ENCODE measurements at places on chromosomes 3 and 15.

DNA sequence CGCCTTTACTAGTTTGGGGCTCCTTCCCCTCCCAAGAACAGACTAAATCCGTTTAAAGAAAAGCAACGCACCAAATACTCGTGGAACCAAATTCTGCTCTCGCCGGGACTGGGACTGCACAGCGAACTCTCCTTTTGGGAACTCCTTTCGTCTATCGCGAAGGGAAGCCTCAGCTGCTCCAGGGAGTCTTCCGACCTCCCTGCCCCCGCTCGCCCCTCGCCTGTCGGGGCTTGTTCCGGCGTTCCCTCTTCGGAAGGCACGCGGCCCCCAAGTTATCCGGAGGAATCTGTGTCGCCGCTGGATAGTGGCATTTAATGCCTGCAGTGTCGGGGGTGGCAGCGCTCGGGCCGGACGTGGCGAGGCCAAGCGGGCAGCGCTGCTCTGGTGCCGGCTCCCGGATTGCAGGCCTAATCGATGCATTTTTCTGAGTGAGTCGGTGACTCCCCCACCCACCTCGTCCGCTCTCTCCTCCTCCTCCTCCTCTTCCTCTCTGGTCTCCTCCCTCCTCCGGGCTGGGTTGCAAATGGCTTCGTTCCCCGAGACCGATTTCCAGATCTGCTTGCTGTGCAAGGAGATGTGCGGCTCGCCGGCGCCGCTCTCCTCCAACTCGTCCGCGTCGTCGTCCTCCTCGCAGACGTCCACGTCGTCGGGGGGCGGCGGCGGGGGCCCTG, at the start of gene TRIM71:
Gene TRIM71 (plus strand): TSS at position 440 of the 671 bp plus-strand sequence. CDS start 84 bp downstream, at position 524.
- no peak for DNase-seq

- no peak for DNase-seq
Observed at GRCh38 chr15:70235347-70235746, 137.6 kb upstream of the TLE3 start.

DNA sequence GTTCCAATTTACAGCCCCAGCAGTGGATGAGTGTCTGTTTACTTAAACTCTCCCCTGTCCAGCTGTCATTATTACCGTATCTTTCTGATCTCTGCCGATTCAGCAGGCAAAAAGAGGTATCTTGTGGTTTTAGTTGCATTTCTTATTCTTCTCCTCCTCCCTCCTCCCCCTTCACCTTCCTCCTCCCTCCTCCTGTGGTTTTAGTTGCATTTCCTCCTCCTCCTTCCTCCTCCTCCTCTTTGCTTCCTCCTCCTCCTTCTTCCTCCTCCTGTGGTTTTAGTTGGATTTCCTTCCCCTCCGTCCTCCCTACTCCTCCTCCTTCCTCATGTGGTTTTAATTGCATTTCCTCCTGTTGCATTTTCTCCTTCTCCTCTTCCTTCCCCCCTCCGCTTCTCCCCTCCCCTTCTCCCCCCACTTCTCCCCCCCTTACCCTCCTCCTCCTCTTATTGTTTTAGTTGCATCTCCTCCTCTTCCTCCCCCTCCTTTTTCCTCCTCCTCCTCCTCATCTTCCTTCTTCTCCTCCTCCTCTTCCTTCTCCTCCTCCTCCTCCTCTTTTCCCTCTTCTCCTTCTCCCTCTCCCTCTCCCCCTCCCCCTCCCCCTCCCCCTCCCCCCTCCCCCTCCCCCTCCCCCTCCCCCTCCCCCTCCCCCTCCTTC, 25.3 kb upstream of the VPS33B start:
- DNase-seq = no peak

DNA sequence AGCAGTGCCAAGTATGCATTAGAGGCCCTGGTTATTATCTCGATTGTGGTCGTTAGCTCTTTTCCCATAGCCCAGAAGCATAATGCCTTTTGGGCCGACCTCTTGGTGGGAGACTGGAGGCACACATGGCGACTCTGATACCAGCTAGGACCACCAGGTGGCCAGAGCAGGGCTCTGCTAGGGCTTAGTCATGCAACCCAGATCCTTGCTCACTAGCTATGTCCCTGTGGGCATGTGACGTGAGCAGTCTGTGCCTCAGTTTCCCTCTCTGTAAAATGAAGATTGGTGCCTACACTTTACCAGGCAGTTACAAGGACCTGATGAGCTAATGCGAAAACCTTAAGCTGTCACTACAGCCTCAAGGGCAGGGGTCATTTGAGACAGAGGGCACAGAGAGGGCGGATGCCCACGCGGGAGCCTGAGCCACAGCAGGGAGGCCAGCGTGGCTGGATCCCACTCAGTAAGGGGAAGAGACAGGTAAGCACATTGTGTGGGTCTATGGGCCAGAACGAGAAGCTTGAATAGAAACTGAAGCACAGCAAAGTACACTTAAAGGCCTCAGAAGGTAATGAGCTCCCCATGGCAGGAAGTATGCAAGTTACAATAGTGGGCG, 8.8 kb downstream of the KLF15 start:
- DNase-seq = no peak

- no peak for DNase-seq
Observed at GRCh38 chr3:67704322-67704721, 49.9 kb upstream of the SUCLG2 start.

DNA sequence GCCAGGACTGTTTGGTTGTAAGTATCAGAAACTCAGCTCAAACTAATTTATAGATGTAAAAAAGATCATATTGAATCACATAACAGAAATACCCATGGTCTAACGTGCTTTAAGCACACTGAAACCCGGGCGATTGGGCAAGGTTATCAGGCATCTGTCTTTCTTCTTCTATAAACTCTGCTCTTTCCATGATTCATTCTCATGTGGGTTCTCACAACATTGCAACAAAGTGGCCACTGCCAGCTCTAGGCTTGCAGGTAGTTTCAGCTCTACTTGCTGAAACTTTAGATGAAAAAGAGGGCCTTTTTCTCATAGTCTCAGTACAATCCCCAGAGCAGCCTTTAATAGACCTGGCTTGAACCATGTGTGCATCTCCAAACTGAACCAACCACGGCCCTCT, 456.1 kb downstream of the MFSD1 start:
- DNase-seq = no peak

GRCh38 chr3:32143849-32144757, 37.7 kb downstream of the GPD1L start:
- peak; percentile 15 for DNase-seq

GRCh38 chr3:99659951-99660350, 21.6 kb downstream of the COL8A1 start:
- DNase-seq = no peak

GRCh38 chr15:52021128-52021671, 2.2 kb downstream of the MAPK6 start:
- no peak for DNase-seq

GRCh38 chr3:94083261-94083660, 20.4 kb downstream of the NSUN3 start:
- DNase-seq = no peak

DNA sequence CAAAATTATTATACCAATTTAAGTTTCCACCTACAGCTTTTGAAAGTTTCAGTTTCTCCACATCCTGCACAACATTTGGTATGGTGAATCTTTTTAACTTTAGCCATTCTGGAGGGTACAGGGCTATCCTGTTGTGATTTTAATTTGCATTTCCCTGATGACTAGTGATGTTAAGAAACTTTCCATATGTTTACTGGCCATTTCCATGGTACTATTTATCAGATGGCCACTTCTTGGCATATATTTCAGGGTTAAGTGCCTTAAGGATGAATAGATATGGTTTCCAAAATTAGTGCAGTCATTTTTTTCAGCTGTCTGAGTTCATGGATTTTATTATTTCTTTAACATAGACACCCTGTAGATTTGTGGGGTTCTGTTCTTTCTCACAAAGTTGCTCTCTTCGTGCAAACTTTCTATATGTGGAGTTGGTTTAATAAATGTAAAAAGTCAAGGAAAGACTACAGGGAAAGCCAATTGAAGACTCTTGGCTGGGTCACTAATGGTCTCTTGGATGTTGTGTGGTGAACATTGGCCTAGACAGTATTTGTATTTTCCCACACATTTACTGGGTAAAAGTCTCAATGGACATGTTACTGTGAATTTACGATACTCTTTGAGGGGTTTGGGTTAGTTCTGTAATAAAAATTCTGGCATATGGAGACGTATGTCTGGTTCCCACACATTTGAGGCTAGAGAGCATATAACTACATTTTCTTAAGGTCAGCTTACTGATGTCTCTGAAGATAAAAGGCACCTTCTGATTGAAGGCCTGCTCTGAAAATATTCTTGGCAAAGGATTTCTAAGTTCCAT, 147.5 kb upstream of the PDZRN3 start:
- DNase-seq = no peak

GRCh38 chr3:154275965-154276364, 48.3 kb downstream of the DHX36 start:
- DNase-seq = no peak

- DNase-seq = no peak
Observed at GRCh38 chr3:52315977-52316764, at the start of gene DNAH1. Gene DNAH1 (plus strand): TSS chr3:52316319. CDS start chr3:52322443, 6,124 bp downstream.

GRCh38 chr15:85706779-85707518, 87.8 kb downstream of the KLHL25 start:
- DNase-seq = no peak

DNA sequence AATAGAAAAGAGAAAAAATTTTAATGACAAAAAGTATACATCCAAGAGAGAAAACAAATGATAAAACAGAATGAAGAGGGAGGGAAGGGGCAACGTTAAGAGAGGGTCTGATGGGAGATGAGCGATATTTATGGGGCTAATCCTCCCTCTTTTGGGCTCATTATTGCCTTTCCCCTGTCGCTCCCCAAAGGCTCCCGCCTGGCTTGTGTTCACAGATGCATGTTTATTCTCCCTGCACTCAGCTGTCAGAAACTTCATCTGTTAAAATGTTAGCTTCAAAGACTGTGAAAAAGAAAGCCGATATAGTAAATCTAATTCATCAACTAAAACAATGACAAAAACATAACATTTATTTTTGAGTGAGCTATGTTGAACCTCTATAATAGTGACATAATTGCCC, 74.3 kb downstream of the GABRB3 start:
- no peak for DNase-seq

GRCh38 chr15:82532991-82533481, 7.2 kb downstream of the RPS17 start:
- DNase-seq = no peak

- DNase-seq = no peak
Observed at GRCh38 chr3:56282341-56282740, 185.9 kb downstream of the ERC2 start.

DNA sequence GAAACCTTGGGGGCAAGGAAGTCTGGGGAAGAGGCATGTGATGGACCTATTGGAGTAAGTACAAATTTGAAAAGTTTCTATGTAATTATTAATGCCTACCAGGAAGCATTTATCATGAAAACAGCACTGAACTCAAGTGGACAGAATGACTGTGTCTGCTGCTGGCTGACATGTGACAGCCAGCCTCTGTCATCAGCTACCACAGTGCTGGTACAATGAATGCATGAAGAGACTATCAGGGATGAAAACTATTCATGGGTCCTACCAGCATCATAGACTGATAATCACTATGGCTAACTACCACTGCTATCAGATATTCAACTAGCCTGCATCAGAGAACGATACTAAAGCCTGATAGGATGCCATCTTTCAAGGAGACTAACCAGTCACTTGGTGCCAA, 193.5 kb downstream of the RAP2B start:
- DNase-seq = no peak

GRCh38 chr3:156533205-156533604, 21.7 kb downstream of the SSR3 start:
- no peak for DNase-seq

DNA sequence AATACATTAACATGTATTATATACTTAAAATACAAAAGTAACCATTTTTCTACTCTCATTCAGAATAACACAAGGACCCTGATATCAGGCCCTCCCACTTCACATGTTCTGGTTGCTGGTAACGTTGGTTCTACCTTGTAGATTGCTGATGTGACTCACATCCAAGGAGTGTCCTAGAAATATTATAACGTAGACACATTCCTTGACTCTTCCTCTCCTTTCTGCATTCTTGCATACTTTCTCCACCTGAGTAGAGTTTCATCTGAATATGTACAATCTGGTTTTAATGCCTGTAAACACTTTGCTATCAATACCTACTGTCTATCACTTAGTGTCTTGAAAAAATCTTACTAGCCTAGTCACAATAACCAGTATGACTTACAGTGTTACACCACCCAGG, 35.0 kb upstream of the NEDD4 start:
- DNase-seq = no peak

- DNase-seq = no peak
Observed at GRCh38 chr3:170063691-170064090, 25.9 kb downstream of the GPR160 start.

DNA sequence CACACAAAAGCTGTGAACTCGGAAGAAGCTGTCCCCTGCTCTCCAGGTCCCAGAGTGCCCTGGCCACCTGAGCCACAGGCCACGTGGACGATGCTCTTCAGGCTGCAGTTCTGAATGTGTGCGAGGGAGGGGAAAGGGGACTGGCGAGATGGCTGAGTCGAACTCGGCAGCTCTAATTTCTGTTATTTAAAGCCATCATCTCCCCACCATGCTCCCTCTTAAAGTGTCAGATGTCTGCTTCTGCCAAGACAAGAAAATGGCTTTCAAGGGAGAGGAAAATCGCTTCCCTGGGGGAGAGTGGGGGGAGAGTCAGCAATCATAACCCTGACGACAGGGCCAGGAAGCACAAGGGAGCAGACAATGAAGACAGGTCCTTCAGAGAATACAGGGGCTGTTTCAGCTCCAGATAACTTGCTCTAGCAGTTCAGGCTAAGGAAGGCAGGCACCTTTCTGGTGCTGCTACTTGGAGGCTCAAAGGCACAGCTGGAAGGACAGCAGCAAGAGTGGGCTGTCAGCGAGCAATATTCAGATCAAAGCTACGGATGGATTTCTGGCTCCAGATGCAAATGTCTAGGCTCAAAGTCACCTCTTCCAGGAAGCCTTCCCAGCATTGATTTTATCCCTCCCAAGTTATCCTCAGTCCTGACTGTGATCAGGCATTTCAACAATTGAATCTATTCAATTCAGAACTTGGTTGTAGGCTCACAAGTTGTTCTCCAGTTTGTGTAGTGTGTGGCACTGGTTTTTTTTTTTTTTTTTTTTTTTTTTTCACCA, 15.5 kb upstream of the CCDC33 start:
- DNase-seq = no peak

DNA sequence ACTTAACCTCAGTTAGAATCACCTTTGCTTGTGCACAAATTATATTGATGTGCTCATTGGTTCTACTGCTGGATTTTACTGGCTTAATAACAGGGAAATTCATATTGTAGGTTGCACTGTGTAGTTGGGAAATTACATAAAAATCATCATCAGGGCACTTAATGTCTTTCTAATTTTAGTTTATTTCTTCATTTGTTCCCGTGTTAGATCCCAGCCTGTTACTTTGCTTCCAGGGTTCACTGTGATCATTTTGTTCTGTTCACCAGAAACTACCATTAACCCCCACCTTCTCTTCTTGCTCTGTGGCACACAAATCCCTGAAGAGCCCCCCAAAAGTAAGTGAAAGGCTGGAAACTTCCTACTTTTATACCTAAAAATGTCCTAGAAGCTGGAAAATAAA, 80.4 kb downstream of the RARB start:
- no peak for DNase-seq

GRCh38 chr15:27670486-27671209, 428.5 kb downstream of the OCA2 start:
- DNase-seq = no peak

GRCh38 chr15:58175955-58176354, 37.8 kb downstream of the AQP9 start:
- DNase-seq = no peak

- DNase-seq = no peak
Observed at GRCh38 chr3:135800071-135800549, 165.4 kb upstream of the PPP2R3A start.

GRCh38 chr15:81111510-81112470, 22.3 kb upstream of the CFAP161 start:
- no peak for DNase-seq

- no peak for DNase-seq
Observed at GRCh38 chr3:63814237-63814636, 4.9 kb upstream of the C3orf49 start.
